Frontal cortex (tissue), 4 donors: ENCODE measurements at places on chromosomes 3 and 15. TPM values are rescaled to one million over a fixed set of nuclear protein-coding genes. Genes with fewer than 3 reads are reported as not detected.

A4GNT gene
- not detected for total RNA-seq

HRG gene
- not detected for total RNA-seq

MYLK gene
- 6.1 TPM for total RNA-seq

NR2F2 gene
- 4.9 TPM for total RNA-seq

CYP8B1 gene
- total RNA-seq = not detected

IMPG2 gene
- 3.3 TPM for total RNA-seq

HDGFL3 gene
- 135 TPM for total RNA-seq

PLIN1 gene
- total RNA-seq = under 0.01 TPM

IL16 gene
- total RNA-seq = 0.82 TPM
